ENCODE measurements at places on chromosomes 5 and 9.

DNA sequence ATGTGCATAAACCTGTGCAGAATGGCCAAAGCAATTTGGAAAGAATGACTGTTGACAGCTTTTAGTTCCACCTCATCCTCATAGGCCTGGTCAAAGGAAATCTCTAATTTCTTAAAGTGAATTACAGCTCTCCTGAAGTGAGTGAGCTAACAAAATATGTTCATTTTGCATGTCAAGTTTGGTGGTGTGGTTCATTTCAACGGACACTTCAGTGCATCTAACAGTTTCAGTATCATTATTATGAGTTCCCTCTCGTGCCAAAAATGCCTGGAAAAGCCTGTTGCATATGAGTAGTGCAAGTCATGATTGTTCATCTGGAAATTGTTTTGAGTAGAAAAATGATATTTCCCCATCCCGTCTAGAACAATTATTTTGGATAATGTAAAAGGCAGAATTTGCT lies 53.2 kb upstream of the HMHB1 start:
- no peak for DNase-seq

GRCh38 chr5:171939951-171940350 lies 66.5 kb downstream of the FBXW11 start:
- DNase-seq: no peak

- DNase-seq: no peak
These were observed 1.6 kb downstream of the SREK1 start for GRCh38 chr5:66145737-66146136.

DNA sequence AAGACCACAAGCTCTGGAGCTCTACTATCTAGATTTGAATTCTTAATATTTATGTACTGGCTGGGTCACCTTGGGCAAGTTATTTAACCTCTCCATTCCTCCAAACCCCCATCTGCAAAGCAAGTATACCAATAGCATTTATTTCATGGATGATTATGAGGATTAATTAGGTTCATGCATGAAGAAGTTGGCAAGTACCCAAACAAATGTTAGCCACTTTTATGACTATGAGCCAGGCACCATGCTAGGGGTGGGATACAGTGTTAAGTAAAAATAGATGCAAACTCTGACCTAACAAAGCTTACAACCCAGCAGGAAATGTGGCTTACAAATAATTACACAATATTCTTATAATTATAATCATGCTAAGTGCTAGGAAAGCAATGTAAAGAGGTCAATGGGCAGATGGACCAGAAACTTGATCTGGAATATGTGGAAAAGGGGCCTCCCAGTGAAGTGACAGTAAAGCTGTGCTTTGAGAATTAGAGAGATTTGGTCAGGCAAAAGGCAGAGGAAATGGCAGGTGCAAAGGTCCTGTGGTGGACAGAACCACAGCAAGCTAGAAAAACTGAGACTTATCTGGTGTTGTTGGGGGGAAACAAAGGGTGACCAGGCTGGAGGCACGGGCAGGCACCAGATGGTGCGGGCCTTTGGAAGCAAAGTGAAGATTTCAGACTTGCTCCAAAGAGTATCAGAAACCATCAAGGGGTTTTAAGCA lies 525.2 kb upstream of the TRPC7 start:
- DNase-seq: peak; percentile 41

- DNase-seq: no peak
These were observed 148.1 kb downstream of the PDE4D start for GRCh38 chr5:59745415-59745863.

- no peak for DNase-seq
These were observed 226.6 kb downstream of the SNX18 start for GRCh38 chr5:54743997-54744788.

GRCh38 chr5:69024241-69024651 lies 69.6 kb upstream of the SLC30A5 start:
- peak; percentile 32 for DNase-seq

- DNase-seq: no peak
These were observed 58.8 kb upstream of the NEK6 start for GRCh38 chr9:124198948-124199347.

DNA sequence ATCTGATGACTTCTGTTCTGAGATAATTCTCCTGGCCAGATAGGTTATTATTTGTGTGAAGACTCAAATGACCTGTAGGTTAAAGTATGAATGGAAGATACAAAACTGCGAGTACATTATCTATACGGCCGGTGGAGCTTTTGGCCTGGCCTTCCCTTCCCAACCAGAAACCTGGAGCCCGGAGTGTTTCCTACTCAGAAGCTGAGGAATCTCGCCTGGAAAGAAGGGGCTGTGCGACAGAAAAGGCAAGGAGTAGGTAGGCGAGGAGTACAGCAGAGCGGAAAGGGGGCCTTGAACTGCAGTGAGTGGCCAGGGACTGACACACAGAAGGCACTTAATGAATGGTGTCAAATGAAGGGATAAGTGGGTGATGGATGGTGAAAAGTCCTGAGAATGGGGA lies 34.6 kb downstream of the ANGPTL2 start:
- DNase-seq: no peak

- DNase-seq: no peak
These were observed 170.7 kb downstream of the PDE4D start for GRCh38 chr5:59722874-59723273.

GRCh38 chr9:1058826-1059487 lies 8.8 kb downstream of the DMRT2 start:
- no peak for DNase-seq

GRCh38 chr9:35229066-35229778 lies 67.4 kb downstream of the UNC13B start:
- no peak for DNase-seq

DNA sequence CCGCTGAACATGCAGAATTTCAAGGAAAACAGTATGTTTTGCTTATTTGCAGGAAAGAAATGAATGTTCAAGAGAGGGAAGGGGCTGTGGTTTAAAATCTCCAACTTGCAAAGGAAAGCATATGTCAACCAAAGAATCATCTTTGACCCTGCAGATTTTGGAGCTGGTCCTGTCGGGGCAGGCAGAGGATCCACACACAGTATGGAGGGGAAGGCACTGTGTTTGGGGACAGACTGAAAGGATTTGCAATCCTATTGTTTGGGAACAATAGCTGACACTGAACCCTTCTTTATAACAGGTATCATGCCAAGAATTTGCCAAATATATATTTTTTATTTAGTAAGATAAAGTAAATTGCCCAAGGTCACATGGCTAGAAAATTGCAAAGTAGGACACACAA lies 121.4 kb upstream of the ZNF618 start:
- DNase-seq: no peak

- peak; percentile 68 for DNase-seq
These were observed 12.1 kb downstream of the GALNT10 start for GRCh38 chr5:154202379-154203260.

DNA sequence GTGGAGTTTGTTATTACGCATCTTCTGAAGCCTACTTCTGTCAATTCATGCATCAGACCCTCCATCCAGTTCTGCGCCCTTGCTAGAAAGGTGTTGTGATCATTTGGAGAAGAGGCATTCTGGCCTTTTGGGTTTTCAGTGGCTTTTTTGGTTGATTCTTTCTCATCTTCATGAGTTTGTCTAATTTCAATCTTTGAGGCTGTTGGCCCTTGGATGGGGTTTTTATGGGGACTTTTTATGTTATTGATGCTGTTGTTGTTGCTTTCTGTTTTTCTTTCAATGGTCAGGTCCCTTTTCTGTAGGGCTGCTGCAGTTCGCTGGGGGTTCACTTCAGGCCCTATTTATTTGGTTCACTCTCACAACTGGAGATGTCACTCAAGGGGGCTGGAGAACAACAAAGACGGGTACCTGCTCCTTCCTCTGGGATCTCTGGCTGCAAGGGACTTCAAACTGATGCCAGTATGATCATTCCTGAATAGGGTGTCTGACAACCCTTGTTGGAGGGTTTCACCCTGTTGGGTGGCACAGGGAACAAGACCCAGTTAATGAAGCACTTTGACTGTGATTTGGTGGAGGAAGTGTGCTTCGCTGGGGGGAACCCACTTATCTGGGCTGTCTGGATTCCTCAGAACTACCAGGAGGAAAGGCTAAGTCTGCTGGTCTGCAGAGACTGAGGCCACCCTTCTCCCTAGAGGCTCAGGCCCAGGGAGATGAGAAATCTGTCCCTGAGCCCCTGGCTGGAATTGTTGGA lies 226.7 kb upstream of the PTGER4 start:
- DNase-seq: no peak

GRCh38 chr5:78638423-78638822 lies 10.1 kb downstream of the LHFPL2 start:
- peak; percentile 8 for DNase-seq

- DNase-seq: no peak
These were observed 25.5 kb downstream of the NUP188 start for GRCh38 chr9:128972956-128973355.

DNA sequence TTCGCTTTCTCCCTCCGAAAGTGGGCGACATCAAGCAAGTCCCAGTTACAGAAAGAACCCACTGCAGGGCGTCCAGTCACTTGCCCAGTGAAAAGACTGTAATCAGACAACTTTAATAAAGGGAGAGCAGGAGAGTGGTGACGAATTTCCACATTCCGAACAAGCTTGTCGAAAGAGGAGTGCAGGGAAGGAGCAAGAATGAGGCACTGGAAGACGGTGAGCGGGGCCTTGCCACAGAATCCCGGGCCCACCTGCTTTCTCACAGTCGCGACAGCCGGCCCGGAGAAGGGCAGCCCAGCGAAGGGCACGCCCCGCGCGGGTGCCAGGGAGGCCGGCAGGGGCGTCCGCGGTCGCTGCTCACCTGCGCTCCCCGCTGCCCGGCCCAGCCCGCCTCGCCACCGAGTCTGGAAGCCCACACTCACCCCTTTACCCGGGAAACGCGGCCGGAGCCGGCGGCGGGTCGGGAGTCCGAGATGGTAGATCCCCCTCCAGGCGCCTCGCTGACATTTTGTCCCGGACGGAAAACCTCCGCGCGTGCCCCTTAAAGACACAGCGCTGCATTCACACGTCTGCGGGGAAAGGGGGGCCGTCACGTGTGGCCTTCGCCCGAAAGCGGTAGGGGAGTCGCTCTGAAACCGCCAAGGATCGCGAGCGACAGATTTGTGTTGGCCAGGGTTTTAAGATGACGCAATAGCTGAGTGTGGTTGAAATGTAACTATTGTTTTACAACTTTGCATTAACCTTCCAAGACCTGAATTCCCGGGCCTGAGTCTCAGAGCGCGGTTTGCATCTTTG lies at the start of gene ZBED3:
Gene ZBED3 (minus strand): TSS at position 597 of the 795 bp plus-strand sequence. CDS start 9,407 bp downstream, outside the sequence.
- DNase-seq: peak; percentile 61

DNA sequence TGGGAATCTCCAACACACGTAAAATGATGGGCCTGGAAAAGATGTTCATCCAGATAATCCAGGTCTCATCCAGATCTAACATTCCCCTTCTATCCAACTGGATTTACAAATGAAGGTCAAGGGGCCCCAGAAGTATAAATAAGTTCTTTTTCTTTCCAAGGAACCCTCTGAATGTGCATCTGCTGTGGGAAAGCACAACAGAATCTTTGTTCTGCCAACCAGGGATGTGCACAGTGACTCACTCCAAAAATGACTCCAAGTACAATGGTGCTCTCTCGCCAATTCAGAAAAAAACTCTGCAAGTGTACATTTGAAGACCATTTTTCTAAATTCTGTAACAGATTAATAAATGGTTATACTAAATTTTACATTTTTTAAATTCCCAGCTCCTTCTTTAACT lies 12.4 kb downstream of the RAPGEF6 start:
- DNase-seq: no peak

DNA sequence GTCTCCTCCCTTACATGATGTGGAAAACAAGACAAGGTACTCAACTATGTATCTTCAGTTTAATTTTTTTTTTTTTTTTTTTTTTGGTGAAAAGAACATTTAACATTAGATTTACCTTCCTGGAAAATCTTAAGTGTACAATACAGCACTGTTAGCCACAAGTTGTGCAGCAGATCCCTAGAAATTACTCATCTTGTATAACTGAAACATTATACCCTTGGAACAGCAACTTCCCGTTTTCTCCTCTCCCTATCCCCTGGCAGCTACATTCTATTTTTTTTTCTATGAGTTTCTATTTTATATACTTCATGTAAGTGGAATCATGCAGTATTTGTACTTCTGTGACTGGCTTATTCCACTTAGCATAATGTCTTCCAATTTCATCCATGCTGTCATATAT lies 421.9 kb upstream of the FTMT start:
- no peak for DNase-seq

DNA sequence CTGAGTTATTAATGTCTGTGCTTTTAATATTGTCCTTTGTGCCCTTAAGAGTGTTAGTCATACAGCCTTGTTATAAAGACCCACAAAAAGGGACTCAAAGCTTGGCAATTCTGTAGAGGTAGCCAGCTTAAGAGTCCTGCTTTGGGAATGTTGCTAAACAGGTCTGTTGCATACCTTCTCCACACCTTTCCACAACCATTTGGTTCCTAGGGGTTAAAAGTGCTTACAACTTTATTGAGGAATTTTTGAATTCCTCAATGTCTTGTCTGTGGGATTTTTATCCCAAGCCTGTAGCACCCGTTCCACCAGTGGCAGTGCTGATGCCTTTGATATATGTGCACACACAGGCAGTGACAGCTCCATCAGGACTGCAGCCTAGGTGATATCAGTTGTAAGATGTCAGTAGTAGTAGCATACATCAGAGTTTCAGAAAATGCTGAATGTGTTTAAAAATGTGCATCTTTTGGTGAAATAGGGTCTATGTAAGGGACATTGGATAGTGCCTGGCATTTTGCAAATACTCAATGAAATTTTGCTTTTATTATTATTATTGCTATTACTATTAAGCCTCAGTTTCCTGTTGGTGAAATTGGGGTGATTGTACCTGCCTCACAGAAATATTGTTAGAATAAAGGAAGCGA lies 68.5 kb downstream of the WWC1 start:
- no peak for DNase-seq

DNA sequence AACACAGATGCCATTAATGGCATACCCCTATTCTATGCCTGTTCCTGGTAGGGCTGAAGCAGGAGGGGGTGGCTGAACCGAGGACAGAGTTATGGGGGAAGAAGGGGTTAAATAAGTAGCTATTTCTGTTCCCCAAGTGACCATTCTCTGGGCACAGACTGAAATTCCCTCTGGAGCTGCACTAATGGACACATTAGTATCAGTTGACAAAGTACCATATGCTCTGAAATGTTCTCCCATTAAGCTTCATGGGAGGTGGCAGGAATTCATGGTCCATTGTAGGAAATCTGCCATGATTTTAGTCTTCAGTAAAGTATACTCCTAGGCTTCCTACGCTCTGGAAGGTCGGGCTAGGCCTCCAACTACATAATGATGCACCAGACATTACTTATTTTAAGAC lies 10.5 kb upstream of the FRMPD1 start:
- DNase-seq: no peak

GRCh38 chr5:6286404-6286803 lies 91.9 kb downstream of the MED10 start:
- no peak for DNase-seq

- DNase-seq: no peak
These were observed 447.2 kb downstream of the PDE4D start for GRCh38 chr5:59446356-59446755.

DNA sequence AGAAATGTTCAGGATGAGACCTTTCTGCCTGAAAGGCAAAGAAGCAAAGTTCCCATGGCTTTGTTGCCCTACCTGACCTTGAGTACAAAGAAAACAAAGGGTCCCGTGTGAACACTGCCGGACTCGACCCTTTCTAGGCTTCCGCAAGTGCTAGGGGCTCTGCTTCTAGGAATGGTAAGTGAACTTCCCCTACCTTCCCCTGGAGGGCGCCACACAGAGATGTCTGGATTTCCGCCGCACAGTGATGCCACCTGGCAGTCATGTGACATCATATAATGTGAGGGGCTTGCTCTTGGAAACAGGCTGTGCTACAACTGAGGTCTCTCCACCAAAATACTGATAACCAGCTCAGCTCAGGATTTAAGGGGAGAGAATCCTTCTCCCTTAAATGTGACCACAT lies 56.6 kb downstream of the HSD17B3 start:
- DNase-seq: no peak
